AG10803 (cell line): ENCODE measurements at places on chromosomes 11 and 22.

DNA sequence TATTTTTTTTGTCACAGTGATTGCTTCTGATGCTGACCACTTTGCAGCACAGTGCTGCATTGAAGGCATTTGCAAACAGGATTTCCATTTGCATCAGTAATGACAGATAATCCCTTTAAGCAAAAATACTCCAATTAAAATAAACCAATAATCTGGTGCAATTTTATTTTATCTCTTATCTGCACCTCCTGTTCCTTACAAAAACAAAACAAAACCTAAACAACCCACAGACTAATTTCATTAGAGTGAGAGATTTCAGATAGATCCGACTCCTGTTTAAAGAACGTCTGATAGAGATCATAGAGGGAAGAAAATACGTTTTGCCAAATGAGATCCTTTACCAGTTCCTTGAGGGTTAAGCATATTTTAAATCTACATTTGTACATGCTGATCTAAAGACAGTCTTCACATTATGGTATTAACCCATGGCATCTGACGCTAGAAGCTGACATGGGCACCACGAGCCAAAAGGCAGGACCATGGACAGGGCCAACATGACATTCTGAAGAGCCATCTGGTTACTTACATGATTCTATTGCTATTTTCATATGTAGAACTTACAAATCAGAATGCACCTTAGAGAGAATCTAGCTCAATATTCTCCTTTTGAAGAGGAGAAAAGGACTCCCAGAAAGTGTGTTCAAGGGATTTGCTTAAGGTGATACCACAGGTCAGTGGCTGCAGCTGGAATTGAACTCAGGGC is 286.2 kb upstream of the NARS2 start:
- peak; percentile 25 for DNase-seq

GRCh38 chr11:91850021-91850420 is 374.6 kb upstream of the FAT3 start:
- DNase-seq, result no peak

DNA sequence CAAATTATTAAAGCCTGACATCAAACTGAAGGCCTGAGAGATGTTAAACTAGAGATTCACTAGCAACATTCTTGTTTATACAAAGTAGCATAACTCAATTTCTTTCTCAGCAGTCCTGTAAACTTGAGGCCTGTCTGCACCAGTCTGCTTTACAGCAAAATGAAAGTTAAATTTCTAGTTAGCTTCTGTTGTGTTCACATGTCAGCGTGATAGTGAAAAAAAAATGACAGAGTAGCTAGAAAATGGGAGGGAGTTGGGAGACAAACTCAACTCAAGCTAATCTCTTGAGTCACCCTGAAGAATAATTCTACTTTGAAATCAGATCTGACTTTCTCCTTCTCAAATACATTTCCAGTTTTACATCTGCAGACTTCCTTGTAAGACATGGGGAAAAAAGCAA is 6.5 kb downstream of the RBFOX2 start:
- peak; percentile 61 for DNase-seq

DNA sequence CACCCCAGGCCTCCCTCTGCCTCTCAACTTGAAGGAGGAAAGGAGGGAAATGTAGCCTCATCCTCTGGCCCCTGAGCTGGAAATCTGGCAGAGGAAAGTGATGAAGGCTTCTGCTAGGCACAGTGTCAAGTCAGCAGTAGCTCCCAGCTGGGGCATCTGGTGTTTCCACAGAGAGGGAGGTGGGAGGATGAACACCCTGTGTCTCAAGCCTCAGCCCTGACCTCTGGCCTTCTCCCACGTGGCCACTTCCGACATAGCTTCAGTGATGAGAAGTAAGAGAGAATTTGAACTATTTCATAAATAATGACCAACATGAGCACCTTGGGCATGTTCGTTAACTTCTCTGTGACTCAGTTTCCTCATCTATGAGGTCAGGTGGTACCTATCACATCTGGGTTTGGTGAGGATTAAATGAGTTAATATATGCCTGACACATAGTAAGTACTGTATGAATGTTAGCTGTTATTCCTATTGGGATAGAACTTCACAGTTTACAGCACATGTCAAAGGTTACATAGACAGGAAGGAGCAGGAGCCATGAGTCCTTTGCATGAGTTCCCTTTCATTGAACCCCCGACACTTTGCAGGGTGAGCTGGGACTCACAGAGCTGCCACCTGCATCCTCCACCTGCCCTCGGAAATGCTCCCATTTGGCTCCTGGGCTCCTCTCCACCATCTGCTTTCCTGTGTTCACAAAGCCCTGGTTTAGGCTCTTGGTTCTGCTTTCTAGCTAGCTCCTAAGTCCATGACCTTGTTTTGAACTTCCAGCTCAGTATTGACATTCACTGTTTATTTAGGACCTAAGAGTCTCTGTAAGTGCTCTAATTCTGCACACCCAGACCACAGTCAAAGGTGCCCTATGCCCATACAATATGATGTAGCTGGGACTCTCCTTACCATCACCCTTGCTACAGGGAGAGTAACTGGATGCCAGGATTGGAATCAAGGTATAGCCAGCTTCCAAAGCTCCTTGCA is 61.7 kb downstream of the CSNK2A3 start:
- DNase-seq, result no peak

GRCh38 chr11:47765086-47765485 is 2.1 kb downstream of the FNBP4 start:
- DNase-seq, result peak; percentile 12

DNA sequence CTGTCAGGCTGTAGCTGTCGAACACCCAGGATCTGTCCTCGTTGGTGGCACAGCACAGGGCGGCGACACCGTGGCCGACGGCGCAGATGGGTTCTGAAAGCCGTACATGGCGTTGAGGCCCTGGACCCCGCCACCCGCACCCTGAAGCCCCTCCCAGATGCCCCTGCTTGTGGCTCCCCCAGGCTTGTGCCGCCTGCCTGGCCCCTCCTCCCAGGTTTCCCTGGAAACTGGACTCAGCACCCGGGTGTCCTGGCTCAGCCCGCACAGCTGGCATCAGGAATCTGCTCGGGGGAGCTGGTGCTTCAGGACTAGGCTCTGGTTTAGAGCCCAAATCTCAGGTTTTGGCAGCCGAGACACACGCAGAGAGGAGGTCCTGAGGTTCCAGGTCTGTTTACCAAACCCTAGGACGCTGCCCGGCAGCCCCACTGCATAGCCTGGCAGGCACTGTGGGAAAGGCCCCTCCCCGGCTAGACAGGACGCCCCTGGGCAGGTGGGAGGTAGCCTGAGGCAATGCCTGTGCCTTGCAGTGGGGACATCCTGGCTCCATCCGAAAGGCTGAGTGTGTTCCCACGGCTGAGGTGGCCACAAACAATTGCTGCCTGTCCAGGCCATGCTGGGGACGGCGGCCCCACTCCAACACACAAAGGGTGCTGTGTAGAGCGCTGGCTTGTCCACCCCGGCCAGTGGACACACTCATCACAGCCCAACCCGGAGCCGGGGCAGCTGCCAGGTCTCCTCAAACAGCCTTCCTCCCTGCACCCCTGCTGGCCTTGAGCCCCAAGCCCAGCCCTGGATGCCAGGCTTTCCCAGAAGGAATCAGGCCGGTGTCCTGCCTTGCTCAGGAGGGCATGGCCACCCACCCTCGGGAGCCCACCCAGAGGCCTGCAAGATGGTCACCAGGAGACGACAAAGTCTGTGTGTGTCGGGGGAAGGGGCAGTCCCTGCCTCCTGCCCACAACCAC is 4.6 kb downstream of the GATD1 start:
- DNase-seq, result no peak

GRCh38 chr11:123778511-123778910 is 24.2 kb upstream of the OR6X1 start:
- no peak for DNase-seq

GRCh38 chr22:21672107-21672629 is 6.4 kb downstream of the PPIL2 start:
- no peak for DNase-seq

DNA sequence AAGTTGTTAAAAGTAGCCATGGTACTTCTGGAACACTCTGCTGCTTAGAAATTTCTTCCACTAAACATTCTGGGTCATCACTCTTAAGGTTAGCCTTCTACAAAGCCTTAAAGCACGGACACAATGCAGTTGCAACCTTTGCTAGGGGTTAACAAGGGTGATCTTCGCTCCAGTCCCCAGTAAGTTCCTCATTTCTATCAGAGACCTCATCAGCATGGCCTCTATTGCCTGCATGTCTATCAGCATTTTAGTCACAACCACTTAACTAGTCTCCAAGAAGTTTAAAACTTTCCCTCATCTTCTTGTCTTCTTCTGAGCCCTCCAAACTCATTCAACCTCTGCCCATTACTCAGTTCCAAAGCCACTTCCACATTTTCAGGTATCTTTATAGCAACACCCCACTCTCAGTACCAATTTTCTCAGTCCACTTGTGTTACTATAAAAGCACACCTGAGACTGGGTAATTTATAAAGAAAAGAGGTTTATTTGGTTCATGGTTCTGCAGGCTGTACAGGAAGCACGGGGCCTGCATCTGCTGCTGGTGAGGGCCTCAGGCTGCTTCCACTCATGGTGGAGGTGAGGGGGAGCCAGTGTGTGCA is 48.7 kb upstream of the TH start:
- DNase-seq, result no peak

- peak; percentile 58 for DNase-seq
Measured at GRCh38 chr11:41522391-41522790, 62.9 kb upstream of the LRRC4C start.

GRCh38 chr11:100777736-100778135 is 90.6 kb downstream of the ARHGAP42 start:
- DNase-seq, result no peak

GRCh38 chr11:78039391-78039918 is 16.4 kb upstream of the KCTD14 start:
- DNase-seq, result no peak

DNA sequence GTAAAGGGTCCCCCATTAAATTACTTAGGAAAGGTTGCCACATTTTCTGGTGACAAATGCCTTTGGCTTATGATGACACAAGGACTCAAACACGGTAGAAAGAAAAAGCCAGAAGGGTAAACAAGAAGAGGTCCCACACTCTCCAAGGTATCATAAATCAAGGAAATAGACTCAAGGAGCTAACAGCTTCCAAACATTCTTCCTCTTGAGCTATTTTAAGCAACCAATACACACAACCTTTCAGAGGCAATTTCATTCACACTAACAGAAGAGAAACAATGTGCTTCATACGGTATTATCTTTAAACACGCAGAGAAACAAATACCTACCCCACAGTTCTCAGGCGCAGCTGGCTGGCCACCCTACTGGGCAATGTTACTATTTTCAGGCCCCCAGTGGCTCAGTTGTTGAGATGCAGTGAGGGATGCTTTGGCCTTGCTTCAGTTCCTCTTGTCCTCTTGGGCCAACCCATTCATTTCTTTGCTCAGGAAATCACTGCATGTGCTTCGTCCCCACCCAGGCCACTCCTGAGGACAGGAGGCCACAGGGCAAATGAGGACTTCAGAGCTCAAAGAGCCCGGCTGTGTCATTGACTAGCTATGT is 15.8 kb downstream of the ABTB2 start:
- DNase-seq, result peak; percentile 84

- DNase-seq, result peak; percentile 72
Measured at GRCh38 chr22:42519525-42520401, at the start of gene RRP7A. Gene RRP7A, minus strand, starts transcription at chr22:42519796. Its CDS starts 10 bp downstream, at chr22:42519786.

- DNase-seq, result no peak
Measured at GRCh38 chr11:65133724-65134123, 595 bp downstream of the SYVN1 start.

GRCh38 chr11:110631551-110631950 is 80.7 kb downstream of the ARHGAP20 start:
- no peak for DNase-seq
